ENCODE measurements at places on chromosomes 12 and 14.

DNA sequence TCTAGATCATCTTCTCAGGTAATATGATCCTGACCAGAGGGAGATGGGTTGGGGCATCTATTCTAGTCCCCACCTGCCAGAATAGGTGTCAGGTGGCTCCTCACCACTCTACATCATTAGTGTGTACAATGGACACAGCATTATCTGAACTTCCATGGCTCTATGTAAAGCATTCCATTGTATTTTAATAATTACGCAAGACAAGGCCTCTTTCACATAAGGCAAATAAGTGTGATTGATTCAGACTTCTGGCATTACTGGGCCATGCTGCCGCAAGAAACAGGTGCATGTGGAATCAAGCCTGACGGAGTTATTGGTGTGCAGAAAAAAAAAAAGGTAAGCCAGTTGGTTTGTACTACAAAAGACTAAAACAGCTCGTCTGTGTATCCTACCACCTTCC lies 3.1 kb upstream of the DDHD1 start:
- no peak for DNase-seq

- DNase-seq = no peak
Observed at GRCh38 chr14:82667006-82667405, 1133.4 kb upstream of the SEL1L start.

DNA sequence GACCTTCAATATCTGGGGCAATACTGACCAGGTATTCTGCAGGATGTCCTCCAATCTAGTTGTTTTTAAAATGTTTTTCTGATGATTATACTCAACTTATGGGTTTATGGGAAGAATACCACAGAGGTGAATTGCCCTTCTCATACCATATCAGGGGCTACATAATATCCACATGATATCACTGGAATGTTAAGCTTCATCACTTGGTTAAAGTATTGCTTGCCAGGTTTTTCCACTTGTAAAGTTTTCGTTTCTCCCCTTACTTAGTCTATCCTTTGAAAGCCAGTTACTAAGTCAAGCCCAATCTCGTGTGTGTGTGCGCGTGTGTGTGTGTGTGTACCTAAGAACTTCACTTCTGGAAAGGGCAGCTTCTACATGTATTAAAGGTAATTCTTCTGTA lies 980.9 kb upstream of the FBXO33 start:
- DNase-seq = no peak

DNA sequence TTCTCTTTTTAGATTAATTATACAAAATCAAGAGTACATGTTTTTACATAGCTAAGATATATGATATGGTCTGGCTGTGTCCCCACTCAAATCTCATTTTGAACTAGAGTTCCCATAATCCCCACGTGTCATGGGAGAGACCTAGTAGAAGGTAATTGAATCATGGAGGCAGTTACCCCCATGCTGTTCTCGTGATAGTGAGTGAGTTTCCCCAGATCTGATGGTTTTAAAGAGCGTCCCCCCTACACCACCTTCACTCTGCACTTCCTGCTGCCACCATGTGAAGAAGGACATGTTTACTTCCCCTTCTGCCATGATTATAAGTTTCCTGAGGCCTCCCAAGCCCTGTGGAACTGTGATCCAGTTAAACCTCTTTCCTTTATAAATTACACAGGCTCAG lies 21.4 kb upstream of the DRAM1 start:
- DNase-seq = no peak

- no peak for DNase-seq
Observed at GRCh38 chr12:26135571-26135970, 10.7 kb upstream of the BHLHE41 start.

- DNase-seq = no peak
Observed at GRCh38 chr12:64714551-64714968, 44.6 kb downstream of the GNS start.
